ENCODE measurements at places on chromosomes 7 and 10.

GRCh38 chr7:129836983-129837382 is 115.8 kb downstream of the UBE2H start:
- DNase-seq: no peak

DNA sequence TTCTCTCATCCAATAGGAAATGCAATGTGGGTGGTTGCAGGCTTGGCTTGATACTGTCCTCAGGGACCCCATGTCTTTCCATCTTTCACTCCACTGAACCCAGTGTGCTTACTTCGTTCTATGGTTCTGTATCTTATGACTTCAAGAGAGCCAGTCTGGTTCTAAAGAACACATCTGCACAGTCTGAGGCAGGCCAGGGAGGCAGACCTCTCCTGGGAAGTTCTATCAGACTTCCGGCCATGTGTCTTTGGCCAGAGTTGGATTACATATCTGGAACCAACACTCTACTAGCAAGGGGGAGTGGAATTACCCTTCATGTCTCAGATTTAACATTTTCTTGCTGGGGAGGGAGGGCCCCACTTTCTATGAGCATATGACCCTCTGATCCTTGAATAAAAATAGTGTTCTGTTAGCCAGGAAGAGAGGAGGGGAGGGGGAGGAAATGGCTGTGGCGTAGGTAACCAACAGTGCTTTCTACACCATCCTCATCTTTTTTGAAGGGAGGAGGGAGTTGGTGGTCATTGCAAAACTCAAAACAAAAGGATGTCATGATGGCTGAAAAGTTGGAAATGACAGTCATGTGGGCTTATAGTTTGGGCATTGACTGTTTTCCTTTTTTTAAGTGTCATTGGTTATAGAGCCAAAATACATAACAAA is 370.2 kb downstream of the GATA3 start:
- no peak for DNase-seq

DNA sequence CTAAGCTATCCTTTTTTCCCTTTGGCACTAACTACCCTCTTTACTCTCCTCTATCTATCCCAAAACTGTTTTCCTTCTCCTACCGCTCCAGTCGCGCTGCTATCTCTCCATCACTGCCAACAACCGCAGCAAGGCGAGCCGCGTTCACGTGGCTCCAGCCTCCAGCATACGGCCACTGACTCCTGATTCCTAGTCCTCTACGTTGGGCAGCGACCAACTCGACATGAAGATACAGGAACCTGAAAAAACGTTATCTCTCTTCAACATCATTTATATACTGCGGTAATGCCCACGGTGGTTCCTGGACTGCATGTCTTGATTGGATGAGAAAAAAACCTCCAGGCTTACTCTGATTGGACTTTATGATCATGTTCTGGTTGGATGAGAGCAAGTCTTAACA is 129.5 kb downstream of the ZNF716 start:
- DNase-seq: no peak

DNA sequence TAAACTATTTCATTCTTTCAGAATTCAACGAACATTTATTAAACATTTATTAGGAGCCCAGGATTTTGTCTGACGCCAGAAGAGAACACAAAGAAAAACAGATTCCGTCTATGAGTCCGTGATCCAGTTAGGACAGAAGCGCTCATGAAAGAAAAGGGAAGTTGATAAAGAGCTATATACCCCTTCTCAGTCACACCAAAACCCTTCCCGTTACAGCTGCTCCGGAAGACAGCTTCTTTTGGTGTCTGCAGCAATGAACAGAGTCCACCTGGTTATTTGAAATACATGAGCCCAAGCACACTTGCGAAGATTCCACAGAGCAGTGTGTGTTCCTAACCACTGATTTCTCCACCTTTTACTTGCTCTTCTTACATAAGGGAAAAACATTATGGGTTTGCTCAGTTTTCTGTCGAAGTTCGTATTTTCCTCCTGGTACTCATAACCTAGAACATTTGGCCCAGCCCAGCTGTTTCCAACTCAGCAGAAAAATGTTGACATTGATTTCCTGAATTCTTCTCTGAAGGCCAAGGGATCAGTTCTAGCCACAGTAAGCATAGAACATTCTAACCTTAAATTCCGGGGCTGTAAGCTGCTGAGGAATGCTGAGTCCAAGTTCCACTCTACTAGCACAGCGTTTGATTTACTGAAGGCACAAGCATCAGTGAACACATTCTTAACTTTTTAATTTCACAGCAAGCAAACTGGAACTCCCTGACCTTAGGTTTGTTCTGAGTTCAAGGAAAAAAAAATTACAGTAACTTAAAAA is 206.5 kb downstream of the SORCS1 start:
- DNase-seq: no peak

DNA sequence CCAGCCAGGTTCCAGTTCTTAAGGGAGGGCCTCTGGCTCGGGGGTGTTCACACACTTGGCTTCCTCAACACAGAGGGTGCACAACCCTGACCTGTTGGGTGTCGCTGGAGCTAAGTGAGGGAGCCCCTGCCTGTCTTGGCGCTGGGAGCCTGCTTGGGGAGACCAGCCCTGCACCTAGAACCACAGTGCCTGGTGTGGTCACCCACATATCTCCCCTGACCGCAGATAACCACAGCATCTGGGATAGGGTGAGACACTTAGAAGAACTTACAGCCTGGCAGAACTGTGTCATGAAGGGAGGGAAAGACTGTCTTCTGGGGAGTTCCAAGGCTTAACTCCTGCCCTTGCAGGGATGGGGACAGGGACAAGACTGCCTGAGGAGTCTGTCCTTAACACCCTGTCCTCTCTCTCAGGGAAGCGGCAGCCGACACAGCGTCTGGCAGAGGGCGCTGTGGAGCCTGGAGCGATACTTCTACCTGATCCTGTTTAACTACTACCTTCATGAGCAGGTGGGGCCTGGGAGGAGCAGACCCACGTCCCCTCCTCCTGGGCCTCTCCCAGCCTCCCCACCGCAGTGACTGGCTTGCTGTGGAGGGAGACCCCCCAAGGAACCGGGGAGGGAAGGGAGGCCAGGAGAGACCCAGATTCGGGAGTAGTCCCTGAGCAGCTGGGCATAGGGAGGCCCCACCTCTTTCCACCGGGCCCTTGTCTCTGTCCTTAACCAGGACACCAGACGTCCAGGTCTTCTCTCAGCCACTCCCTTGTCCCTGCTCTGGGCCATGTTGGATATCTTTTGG is 59.0 kb downstream of the PALD1 start:
- peak; percentile 90 for DNase-seq

- no peak for DNase-seq
These were observed 58.9 kb upstream of the WAPL start for GRCh38 chr10:86580521-86580891.

GRCh38 chr10:45373003-45373575 is 927 bp upstream of the ALOX5 start:
- no peak for DNase-seq

DNA sequence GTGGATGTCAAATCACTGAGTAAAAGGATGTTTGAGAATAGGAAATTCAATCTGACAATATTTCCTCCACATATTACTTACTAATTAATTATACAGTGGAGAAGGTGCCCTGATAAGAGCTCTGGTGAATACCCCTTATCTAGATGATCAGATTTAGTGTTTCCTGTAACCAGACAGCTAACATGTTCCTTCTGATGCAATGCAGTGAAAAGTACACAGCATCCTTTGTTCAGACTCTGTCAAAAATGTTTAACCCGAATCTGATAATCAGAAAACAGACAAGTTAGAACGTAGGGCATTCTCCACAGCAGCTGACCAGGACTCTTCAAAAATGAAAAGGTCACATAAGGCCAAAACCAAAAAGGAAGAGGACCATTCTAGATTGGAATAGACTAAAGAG is 46.2 kb downstream of the WDR11 start:
- no peak for DNase-seq

- peak; percentile 35 for DNase-seq
These were observed 34.1 kb downstream of the ZRANB1 start for GRCh38 chr10:124975977-124976514.

DNA sequence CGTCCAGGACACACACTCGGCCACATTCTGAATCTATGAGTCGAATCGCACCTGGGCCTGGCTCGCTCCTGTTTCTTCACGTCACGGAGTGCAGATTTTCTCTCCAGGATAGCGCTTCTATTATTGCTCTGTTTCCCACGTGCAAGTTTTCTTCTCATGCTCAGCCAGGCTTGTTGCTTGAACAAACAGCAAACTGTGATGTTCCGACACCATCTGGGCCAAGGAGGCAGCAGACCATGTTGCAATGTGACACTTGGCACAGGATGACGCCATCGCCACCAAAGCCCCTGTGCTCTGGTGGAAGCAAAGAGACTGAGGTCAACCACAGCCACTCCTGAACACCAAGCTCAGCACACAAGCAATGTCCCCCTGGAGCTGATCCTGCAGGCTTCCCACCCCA is 507.1 kb upstream of the ADARB2 start:
- DNase-seq: no peak

DNA sequence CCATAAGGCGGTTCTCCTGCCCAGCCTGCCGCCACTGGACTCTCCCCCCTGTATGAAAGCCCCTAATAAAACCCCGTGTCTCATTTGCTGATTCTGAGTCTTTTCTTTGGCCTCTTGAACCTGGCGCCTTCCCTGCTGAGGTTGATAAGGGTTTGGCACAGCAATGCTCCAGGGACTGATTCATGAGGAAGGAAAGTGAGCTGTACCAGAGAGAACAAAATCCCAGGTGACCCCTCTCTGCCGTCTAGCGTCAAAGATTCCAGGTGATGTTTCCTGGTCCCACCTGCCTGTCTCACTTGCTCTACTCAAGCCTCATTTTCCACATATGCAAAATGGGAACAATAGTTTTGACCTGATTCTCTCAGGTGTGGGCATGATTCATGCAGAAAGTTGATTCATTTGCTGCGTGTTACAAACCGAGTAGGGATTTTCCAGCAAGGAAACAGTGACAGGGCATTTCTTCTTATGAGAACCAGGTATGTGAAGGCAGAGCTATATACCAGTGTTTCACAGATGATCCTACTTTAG is 730.6 kb upstream of the IGFBP3 start:
- no peak for DNase-seq

DNA sequence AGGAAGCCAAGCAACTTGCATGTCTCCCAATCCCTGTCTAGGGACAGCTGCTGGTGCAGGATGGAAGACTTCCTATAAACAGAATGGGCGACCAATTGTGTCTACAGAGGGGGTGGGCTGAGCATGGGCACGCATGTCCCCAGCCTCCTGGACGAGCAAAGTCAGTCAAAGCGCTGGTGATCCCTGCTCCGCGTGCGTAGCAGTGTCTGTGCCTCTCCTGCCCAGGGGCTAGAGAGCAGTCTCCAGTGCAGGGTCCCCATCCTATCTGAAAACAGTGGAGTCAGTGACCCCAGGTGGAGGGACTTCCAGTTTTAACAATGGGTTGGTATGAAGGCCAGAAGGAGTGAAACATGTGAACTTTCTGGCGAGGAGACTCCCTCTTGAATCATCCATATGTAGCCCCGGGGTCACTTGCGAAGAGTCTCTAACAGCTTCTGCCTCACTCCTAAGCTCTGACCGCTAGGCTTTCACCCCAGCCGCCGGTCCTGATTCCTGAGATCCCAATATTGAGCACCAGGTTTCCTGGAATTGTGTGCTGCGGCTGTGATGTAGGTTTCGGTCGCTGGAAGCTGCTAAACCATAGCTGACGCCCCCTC is 714 bp upstream of the CASP2 start:
- no peak for DNase-seq

DNA sequence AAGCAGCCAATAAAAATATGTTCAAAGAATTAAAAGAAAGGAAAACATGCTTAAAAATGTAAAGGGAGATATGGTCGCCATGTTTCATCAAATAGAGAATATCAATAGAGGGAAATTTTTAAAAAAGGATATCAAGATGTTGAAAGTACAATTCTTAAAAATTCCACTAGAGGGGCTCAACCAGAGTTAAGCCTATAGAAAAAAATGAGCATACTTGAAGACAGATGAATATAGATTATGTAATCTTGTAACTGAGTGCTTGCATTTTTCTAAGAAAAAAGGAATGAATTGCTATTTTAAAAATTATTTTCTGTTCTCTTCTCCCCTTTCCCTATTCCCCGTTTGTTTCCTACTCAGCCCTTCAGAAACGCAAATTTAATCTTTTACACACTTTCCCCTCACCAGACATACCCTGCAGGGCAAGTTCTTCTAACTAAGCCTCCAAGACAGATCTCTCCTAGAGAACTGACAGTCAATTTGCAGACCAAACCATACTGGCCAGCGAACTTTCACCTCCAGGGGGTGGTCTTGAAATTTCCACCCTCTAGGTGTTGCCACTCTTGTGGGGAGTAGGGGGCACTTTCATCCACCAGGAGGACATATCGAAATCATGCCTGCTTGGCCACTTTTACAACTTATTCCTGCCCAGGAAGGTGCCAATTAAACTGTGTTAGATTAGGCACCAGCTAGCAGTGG is 67.7 kb downstream of the NSUN6 start:
- no peak for DNase-seq

GRCh38 chr10:64265961-64266360 is 744.8 kb downstream of the REEP3 start:
- no peak for DNase-seq

- DNase-seq: peak; percentile 54
These were observed 13.6 kb downstream of the PON2 start for GRCh38 chr7:95421000-95421846.

GRCh38 chr7:7682861-7683260 is 35.5 kb downstream of the RPA3 start:
- no peak for DNase-seq

DNA sequence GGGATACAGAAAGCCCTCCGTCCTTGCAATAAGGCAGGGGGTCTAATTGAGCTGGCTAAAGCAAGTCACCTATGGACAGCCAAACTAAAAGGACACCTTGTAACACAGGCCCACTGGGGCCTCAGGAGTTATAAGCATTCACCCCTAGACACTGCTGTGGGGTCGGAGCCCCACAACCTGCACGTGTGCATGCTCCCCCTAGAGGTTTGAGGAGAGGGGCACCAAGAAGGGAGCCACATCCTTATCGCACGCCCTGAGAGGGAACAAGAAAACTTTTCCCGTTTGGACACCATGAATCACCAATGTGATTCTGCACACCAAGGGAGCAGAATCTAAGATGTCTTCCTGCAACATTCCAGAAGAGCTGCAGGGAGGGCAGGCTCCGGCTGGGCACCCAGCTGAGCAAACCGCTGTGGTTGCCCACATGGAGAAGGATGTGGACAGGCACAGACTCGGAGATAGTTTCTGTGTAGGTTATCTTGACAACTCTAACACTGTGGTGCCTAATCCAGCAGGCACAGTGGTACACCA is 17.7 kb upstream of the TARP start:
- DNase-seq: no peak
